ENCODE measurements at places on chromosomes 6 and 20.

GRCh38 chr6:6916598-6916997, 191.2 kb upstream of the RREB1 start:
- no peak for DNase-seq

GRCh38 chr6:42010185-42010891, 40.0 kb upstream of the TAF8 start:
- no peak for DNase-seq

- DNase-seq, result no peak
These were observed 23.5 kb downstream of the CARMIL1 start for GRCh38 chr6:25302677-25303128.

DNA sequence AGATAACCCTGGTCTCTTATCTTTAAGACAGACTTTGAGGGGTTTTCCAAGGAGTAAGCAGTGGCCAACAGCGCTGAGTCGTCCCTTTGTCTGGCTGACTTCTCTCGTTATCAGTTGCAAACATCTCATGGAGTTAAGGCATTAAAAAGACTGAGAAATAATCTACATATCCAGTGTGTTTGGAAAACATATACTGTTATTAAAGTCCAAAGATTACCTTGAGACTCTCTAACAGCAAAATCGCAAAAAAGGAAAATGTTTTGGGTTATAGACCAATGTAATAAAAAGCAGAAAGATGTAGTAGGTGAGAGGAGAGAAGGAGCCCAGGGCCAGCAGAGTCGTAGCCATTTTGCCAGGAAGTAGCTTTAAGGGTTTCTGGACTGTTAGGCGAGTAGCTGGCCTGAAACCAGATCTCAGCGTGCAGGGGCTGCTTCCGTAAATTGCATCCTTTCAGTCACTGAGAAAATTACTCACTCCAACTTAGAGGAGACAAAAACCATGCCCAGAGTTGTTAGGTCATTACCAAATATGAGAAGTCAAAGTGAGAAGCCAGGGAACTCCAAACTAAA, 24.6 kb downstream of the MYLK4 start:
- peak; percentile 54 for DNase-seq

GRCh38 chr6:143570147-143570853, 58.8 kb upstream of the FUCA2 start:
- no peak for DNase-seq

- peak; percentile 61 for DNase-seq
These were observed 930 bp downstream of the THBD start for GRCh38 chr20:23048283-23049200.

DNA sequence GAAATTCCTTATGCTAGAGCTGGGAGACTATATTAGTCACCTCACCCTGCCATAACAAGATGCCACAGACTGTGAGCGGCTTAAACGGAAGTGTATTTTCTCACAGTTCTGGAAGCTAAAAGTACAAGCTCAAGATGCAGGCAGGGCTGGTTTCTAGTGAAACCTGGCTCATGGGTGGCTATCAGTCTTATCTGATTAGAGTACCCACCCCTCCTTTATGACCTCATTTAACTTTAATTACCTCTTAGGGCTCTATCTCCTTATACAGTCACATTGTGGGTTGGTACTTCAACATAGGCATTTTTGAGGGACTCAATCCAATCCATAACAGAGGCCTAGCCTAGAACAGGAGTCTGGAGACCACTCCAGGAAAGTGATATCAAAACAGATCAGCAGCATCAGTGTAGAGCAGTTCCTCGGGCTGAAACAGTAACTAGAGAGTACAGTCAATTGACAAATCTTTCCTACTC, 2.3 kb upstream of the SNRNP48 start:
- DNase-seq, result no peak

DNA sequence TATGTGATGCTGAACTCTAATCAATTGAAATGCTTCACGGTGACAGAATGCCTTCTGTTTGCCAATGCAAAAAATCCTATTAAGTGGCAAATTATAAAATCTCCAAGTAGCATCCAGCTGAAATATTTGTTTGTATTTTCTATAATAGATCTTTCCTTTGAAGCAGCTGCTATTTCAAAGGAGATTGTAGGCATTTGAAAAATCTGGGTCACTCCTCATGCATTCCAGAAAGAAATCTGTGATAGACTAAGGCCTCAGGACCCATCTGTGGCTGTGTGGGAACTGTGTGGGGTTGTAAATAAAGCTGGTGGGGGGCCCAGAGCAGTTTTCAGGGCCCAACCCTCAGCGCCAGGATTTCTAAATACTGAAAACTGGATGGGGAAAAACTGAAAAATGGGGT, 216.9 kb upstream of the ARG1 start:
- DNase-seq, result no peak

GRCh38 chr6:129124347-129124746, 241.4 kb downstream of the LAMA2 start:
- DNase-seq, result no peak

- DNase-seq, result no peak
These were observed 99.0 kb downstream of the GMPR start for GRCh38 chr6:16337295-16337975.

GRCh38 chr6:106538145-106538544, 91.2 kb downstream of the RTN4IP1 start:
- DNase-seq, result no peak

DNA sequence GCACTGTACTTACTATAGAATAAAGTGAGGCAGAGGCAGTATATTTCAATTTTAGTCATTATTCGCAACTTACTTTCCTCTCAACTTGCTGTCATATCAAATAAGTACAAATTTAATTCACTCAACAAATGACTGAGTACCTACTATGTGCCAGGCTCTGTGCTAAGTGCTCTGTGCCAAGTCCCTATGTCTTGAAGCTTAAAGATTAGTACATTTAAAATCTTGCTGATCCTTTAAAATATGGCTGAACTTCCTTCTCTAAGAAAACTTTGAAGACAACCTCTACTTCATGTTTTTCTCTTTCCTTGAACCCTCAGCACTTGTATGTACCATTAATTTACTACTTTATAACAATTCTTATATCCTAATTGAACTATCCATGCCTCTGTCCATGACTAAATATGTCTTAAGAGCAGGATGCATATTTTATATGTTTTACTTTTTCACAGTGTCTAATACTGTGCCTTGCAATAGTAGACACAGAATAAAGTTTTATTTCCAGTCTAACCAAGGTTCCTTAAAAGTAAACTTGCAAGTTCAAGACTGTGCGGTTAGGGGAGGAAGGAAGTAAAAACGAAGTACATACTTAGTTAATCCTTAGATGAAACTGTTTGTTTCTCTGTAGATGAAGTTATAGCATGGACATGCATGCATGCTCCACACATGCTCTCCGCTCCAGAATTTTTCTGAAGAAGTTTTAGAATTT, 10.0 kb upstream of the LATS1 start:
- DNase-seq, result no peak

- DNase-seq, result no peak
These were observed 89.9 kb upstream of the SYNDIG1 start for GRCh38 chr20:24379484-24379927.

GRCh38 chr6:43024436-43024835, 3.0 kb downstream of the RRP36 start:
- DNase-seq, result no peak

- DNase-seq, result no peak
These were observed 98.8 kb upstream of the CITED2 start for GRCh38 chr6:139473231-139473701.

- no peak for DNase-seq
These were observed 23.6 kb downstream of the TFAP2A start for GRCh38 chr6:10391299-10391630.

GRCh38 chr6:33704215-33705066, 7.1 kb downstream of the UQCC2 start:
- DNase-seq, result no peak

GRCh38 chr6:13611715-13612114, 3.4 kb upstream of the NOL7 start:
- no peak for DNase-seq

DNA sequence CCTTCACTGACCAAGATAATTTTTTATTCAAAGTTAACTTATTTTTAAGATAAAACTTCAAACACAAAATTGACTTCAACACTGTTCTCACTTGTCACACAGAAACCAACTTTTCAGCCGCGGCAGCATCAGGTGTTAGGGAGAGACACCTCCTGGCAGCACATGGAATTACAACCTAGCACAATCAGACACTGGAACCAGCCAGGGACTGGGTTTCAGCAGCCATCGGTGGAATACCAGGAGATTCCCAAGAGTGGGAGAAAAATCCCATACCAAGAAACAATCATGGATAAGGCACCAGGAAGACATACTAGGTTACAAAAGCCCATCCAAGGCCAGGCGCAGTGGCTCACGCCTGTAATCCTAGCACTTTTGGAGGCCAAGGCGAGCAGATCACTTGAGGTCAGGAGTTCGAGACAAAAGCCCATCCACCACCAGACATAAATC, 70.0 kb downstream of the SNX5 start:
- DNase-seq, result peak; percentile 68

- DNase-seq, result no peak
These were observed 109.0 kb downstream of the SULF2 start for GRCh38 chr20:47676219-47676721.

- no peak for DNase-seq
These were observed 396.5 kb downstream of the RNGTT start for GRCh38 chr6:88566746-88567534.

GRCh38 chr20:50416269-50417022, 93.7 kb upstream of the PTPN1 start:
- no peak for DNase-seq

DNA sequence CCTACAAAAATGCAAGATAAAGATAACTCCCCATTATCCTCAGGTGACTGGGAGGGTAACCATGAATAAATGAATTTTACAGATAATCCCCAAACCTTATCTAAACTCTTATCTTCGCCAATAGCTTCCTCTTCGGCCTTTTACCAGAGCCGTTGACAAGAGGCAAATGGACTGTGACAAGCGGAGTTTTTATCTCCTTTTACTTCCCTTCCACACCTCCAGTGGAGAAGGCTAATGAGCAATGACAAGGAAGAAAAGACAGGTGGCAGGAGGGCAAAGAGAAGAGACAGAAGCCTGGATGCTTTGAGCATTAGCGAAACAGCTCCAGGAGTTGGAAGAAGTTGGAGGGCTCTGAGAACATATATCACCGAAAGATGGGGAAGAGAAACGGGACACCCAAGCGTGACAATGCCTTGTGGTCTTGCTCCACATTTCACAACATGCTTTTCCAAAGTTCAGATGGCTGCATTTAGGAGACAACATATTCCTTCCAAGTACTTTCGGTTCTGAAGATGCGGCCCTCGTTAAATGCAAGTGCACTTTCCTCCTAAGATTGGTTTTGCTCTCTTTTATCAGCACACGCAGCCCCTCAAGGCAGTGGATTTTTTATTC, 69.2 kb downstream of the PRDM1 start:
- no peak for DNase-seq

DNA sequence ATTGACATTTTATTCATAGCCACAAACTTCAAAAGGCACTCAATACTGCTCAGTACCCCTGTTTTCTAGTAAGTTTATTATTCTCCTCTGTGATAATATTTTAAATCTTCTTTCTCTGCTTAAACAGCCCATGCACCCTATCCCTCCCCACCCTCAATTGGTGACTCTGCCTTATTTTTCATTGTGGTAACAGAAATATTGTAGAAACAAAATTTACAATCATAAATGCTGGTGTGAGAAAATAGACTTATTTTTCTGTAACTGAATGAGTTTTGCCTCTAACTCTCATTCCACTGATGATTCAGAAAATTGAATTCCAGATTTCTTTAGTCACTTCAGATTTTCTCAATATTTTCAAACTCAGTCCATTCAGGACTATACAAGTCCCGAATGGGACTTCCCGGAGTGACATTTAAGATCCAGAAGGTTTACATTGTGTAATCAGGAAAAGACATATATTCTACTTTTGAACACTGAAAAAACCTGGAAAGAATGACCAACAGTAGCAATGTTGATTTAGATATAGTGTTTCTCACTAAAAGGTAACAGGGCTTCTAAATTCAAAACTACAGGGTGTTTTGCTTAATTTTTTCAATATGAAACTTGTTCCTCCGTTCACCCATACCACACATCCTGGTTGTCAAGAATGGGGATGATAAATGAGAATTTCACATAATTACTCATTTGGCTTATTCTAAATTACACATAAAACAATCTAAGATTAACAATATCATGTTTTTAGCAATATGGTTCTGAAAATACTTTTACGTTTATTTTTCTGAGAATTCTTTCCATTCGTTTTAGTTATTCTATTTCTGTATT, 34.8 kb upstream of the UST start:
- DNase-seq, result no peak

DNA sequence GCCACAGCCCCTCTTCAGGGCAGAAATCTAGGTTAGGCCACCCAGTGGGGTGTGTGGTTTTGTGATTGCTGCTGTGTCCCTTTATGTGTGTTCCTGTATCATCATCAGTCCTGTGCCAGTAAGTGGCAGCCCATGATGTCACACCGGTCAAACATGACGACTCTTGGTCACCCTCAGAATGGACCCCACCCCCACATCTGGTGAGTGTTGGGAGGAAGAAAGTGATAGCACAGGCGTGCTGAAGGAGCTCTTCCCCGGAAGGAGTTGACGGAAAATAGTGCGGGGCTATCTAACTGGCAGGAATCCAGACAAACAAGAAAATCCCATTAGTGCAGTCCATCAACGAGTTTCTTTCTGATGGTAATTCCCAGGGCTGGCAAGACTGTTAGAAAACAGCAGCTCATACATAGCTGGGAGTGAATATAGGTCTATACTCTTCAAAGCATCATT, 33.4 kb upstream of the IL17A start:
- DNase-seq, result no peak

DNA sequence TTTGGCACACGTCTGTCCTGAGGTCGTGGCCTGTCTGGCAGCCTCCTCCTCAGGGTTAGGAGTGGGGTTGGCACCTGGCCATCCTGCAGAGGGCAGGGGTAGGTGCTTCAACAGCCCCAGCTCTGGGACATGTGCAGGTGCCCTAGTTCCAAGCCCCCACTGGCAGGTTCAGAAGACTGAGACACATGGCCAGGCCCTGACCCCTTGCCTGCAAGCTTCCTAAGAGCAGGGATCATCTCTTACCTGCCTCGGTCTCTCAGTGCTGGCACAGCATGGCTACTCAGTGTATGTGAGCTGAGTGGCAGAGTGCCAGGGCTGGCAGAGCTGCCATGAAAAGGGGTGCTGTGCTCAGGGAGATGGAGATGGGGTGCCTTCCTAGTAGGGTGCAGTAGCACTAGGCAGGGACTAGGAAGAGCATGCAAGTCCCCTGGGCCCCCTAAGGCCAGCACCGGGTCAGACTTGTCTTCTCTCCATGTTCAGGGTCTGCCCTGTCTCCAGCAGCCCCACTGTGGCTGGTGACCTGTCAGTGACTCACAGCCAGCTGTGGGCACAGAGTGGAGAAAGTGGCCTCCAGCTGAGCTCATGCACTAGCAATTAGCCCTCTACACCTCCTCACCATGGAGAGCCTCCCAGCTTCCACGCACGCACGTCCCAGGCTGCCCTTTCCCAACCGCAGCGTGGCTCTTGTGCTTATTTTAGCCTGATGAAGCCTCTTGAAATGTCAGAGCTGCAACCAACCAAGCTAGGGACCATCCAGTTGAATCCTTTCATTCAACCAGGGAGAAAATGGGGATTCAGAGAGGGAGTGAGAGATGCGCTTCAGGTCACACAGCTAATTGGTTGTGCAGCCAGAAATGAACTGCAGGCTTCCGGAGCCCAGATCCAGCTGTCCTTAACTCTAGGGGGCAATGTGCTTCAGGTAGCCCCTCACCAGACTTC, 116.6 kb downstream of the MRPL14 start:
- DNase-seq, result no peak

GRCh38 chr6:7649037-7649810, 59.2 kb downstream of the SNRNP48 start:
- no peak for DNase-seq

- DNase-seq, result peak; percentile 66
These were observed 23.3 kb upstream of the SIRPA start for GRCh38 chr20:1871807-1872458.
